Bone marrow (tissue), 2 donors: ENCODE measurements at places on chromosomes 5 and 9.

GRCh38 chr9:119588874-119589744 is 219.9 kb upstream of the BRINP1 start:
- no peak for DNase-seq

- no peak for DNase-seq
These were observed 87.4 kb downstream of the PAX5 start for GRCh38 chr9:36946653-36947052.

DNA sequence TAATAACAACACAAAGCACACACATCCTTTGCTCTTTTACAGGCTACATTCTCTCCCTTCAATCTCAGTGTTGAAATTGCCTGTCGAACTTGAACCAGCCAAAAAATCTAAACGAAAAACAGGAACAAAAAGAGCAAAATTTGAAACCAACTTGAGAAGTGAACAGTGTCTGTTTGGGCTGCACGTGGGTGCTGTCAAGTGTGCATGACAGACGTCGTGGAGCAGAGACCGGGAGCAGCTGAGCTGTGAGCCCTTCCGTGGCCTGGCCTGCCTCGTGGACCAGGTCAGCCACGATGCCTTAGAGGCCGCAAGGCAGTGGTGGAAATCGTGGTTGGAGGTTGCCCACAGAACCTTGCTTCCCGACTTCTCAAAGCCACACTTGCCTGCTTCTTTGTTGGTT is 34.8 kb upstream of the DENND1A start:
- DNase-seq = no peak

GRCh38 chr9:76218886-76219445 is 175.3 kb downstream of the RFK start:
- DNase-seq = no peak

GRCh38 chr5:89246252-89246651 is 363.3 kb upstream of the MEF2C start:
- DNase-seq = peak; percentile 34

DNA sequence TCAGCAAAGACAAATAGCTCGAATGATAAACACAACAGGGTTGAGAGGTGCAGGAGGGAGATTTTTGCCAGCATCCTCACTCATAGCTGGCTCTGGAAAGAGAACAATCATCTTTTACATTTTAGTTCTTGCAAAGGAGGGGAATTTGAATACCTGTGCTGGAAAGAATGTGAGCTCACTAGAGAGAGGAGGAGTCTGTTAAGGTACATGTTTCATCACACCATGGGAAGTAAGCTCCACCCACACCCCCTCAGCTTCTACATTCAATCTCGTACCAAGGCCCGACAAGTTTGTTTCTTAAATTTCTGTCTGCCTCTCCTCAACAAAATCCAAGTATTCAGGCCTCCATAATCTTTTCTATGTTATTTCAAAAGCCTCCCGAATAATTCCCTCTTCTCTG is 254.6 kb downstream of the BRINP1 start:
- no peak for DNase-seq

GRCh38 chr5:143008809-143009521 is 238.8 kb downstream of the ARHGAP26 start:
- DNase-seq = peak; percentile 71

DNA sequence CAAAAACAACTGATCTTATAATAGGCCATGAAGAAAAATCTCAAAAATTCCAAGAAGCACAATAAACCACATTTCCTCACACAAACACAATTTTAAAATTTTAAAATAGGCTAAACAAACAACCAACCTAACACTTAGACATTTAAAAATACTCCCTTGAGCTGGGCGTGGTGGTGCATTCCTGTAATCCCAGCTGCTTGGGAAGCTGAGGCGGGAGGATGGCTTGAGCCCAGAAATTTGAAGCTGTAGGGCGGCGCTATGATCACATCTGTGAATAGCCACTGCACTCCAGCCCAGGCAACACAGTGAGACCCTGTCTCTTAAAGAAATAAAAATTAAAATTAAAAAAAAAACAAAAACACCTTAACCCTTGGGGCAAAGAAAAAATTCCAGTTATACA is 36.9 kb upstream of the TESK1 start:
- DNase-seq = no peak

GRCh38 chr5:163938595-163938994 is 433.2 kb downstream of the MAT2B start:
- no peak for DNase-seq

DNA sequence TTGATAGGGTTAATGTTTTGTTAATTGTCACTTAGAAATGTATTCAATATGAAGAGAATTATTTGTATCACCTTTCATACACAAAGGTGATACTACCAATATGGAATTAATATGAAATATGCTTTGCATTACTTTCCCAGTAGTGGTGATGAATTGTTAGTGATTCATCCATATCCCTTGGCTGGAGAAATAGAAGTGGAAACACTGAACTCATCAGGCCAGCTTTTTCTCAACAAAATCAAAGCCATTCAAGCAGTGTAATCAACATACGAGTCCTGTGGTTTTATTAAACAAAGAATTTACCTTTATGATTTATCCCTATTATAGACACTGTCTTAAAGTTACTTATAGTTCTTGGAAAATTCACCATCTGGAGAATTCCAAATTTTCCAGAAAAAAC is 264.0 kb upstream of the MEF2C start:
- no peak for DNase-seq

DNA sequence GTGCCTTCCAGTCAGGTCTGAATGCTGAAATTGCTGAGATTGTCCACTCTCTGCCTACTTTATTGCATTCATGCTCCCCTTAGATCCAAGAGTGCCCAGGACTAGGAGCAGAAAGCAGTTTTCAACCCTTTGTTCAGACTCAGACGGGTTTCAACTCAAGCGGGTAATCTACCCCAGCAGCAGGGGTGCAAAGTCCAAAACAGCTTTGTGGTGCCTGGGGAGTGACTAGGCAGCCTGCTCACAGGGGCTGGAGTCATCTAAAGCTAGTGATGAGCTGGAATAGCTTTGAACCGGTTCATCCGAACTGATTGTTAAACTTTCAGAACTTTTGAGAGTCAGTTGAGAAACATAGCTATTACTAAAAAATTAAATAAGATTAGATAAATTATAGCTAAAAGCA is 71.0 kb upstream of the IQGAP2 start:
- no peak for DNase-seq

- no peak for DNase-seq
These were observed 119.0 kb upstream of the TXNDC8 start for GRCh38 chr9:110456681-110457080.

- DNase-seq = no peak
These were observed 29.6 kb upstream of the LCP2 start for GRCh38 chr5:170327168-170327567.

- DNase-seq = no peak
These were observed 564.9 kb upstream of the TUSC1 start for GRCh38 chr9:26243029-26243697.

DNA sequence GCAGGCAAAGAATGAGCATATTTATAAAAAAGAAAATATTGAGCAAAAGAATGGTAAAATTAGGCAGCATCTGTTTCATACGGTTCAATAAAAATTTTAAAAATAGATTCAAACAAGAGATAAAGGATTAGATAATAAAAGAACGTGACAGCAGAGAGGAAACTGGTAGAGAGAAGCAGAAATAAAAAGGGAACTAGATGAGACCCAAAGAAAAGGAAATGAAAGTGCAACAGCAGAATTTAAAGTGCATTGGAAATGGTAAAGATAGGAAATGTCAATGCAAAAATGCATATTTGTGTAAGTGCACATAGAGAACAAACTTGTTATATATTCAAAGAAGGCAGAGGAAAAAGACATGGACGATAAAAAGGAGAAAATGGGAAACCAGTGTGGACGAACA is 70.2 kb downstream of the SUSD1 start:
- DNase-seq = peak; percentile 64

- no peak for DNase-seq
These were observed 278.4 kb downstream of the EBF1 start for GRCh38 chr5:158821331-158821730.

- DNase-seq = no peak
These were observed 72.6 kb downstream of the ENTREP1 start for GRCh38 chr9:69397384-69398214.

DNA sequence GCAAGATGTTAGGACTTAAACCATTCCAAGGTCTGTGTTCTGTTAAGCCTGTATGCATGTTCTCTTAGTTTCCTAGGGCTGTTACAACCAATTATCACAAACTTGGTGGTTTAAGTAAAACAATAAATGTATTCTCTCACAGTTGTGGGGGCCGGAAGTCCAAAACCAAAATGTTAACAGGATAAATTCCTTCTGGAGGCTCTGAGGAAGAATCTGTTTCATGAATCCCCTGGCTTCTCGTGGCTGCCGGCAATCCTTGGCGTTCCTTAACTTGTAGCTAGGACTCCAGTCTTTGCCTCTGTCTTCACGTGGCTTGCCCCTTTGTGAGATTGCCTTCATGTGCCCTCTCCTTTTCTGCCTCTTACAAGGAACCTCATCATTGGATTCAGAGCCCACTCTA is 30.4 kb downstream of the FEM1C start:
- no peak for DNase-seq

DNA sequence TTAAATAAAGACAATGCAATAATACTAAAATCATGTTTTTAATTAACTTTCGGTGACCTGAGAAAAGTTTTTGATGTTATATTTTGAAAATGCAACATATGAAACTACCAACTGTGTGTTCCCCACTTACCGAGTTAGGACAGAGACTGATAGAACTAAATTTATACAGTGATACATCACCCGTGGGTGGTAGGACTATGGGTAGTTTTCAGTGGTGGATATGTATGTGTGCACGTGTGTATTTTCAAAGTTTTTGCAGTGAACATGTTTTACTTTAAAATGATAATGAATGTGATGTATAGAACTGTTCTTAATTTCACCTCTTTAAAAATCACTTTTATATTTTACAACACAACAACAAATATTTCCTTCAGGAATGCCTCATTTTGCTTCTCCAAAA is 25.0 kb upstream of the ACO1 start:
- DNase-seq = no peak

GRCh38 chr9:117204971-117205370 is 209.9 kb downstream of the ASTN2 start:
- no peak for DNase-seq

DNA sequence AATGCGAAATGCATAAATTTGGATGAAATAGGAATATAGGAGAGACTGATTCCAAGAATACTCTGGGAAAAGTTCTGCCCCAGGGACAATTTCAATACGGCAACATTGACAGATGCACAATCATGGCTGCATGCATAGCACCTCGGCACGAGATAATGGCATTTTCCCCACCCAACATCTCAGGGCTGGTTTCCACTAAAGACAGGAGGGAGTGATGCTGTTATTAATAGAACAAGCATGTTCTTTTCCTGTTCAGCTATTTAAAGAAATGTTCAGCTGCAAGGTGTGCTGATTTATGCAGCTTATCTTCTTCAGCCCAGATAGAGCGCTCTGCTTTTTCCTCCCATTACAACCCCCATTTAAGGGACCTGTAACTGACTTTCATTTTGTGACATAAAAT is 740.2 kb downstream of the TLR4 start:
- DNase-seq = no peak

DNA sequence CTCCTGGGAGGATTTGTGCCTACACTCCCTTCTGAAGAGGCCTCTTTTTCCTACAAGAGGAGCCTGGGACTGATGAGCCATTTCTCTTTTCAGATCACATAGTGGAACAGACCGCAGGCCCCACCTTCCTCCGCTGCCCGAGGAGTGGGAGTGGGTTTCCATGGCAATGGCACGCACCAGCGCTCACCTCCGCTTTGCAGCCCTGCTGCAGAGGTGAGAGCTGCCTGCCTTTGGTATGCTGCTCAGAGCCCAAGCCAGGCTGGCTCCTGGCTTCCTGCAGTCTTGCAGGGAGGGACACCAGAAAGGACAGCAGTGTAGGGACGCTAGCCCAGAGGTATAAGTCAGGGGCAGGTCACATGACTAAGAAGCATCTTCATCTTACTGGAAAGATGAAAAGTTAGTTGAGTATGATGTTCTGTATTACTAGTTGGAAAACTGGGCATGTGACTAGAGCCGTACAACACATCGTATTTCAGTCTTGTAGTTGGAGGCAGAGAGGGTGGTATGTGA is 12.4 kb downstream of the PTTG1 start:
- no peak for DNase-seq

- no peak for DNase-seq
These were observed 5.7 kb downstream of the RAPGEF1 start for GRCh38 chr9:131734165-131734610.

GRCh38 chr5:134603059-134603458 is 29.6 kb downstream of the SAR1B start:
- DNase-seq = no peak

DNA sequence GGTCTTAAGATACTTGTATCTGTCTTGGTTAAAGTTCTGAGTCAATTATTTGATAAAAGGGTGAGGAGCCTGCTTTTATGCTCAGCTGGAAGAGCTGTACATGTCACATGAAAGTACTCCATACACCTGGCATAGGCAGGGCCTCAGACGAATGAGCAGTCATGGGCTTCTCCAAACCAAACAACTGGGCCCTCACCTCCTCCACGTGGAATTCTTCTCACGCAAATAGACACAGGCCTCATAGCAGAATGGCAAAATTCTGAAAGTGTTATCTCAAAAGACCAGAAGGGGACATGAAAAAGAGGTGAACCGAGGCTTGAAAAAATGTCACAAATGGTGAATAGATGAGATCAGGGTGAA is 48.6 kb downstream of the FAM240B start:
- DNase-seq = no peak

DNA sequence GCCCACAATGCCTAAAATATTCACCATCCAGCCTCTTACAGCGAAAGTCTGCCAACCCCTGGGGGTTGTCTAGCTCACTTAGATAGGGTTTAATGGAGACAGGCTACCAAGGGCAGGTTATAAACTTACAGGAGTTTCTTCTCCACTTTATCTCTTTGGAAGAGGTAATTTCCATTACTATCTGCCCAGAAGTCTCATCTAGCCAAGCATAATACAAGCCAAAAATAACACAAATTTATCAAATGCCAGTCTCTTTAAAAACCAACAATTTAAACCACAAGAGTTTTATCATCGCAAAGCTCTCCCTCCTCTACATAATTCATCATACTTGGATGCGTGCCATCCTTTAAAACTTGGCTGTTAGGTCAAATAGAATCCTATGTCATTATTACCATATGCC is 6.2 kb downstream of the RBM22 start:
- DNase-seq = no peak

DNA sequence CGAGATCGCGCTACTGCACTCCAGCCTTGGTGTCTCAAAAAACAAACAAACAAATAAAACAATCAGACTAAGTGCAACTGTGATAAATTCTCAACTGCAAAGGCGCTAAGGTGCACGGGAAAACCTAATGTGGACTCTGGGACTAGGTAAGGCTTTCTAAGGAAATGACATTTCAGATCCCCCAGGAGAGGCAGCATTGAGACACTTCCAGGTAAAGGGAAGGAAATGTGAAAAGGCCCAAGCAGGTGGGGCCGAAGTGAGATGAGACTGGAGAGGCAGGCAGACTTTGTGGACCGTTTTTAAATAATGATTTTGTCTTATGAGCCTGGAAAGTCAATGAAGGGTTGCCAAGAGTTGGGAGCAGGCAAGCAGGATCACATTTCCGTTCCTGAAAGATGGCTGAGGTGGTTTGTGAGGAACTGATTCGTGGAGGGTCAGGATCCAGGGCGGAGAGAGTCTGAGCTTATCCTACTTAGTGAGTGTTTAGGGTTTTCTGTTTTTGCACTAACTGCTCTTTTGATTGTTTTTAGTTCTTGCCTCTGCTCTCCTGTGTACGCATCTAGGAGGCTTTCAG is 2.0 kb upstream of the APBA1 start:
- no peak for DNase-seq
